ENCODE measurements at places on chromosomes 12 and 14.

DNA sequence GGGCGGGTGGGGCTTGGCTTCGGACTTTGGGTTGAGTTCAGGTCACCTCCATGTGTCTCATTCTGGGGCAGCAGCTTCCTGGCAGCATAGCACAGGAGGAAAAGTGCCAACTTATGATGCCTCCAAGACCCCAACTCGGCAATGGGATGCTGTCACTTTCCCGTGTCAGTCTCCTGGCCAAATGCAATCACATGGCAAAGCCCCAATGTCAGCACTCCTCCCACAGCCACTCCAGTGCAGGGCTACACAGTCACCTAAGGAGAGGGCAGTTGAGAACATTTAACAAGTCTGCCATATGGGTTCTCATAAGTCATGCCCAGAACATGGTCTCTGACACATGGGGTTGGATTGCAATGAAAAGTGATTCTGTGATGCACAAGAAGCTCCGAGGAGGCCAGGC, 26.7 kb downstream of the ELK3 start:
- DNase-seq = no peak

DNA sequence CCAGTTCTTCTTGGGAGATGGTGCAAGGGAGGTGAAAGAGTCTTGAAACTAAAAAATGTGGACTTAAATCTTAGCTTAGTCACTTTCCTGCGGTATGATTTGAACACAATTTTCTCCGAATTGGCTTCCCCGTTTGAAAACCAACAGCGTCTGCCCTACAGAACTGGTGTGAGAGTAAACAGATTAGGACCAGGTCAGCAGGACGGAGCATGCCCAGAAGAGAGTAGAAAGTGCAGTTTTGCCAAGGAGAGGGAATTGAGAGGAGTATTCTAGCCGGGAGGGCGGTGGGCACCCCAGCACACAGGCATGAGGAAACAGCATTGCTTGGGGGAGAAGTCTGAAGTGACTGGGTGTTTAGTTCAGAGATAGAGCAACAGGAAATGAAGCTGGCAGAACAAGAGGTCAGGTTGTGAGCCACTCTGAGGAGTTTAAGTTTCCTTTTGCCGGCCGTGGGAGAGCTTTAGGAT, 927.1 kb downstream of the VRK1 start:
- DNase-seq = peak; percentile 37

DNA sequence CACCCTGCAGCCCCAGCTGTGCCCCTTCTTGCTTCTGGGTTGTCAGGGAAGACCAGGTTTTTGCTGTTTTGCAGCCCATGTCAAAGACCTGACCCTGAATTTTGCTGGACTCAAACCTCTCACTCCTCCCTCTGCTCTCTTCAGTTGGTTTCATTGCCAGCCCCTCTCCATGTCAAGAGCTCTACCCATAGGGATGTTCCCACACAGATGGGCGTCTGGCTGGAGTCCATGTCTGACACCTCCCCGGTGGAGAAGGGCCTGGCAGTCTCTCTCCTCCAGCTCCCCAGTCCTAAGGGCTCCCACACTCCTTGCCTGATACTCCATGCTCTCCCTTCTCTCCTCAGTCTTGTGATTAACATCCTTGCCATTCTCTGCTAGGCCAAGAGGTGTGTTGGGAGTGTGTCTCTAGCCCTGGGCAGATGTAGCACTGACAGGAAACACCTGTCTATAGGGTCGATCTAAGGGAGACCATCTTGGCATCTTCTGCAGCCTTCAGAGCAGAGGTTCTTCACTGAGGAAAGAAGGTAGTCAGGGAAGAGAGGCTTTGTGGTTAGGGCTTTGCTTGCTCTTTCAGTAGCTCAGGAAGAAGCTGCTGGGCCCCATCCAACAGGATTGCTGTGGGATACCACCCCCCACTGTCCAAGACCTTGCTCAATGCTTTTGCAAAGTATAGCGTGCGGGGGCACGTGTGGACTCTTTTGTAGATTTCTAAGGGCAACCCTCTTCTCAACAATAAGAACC, 4.7 kb downstream of the ASIC1 start:
- DNase-seq = no peak

DNA sequence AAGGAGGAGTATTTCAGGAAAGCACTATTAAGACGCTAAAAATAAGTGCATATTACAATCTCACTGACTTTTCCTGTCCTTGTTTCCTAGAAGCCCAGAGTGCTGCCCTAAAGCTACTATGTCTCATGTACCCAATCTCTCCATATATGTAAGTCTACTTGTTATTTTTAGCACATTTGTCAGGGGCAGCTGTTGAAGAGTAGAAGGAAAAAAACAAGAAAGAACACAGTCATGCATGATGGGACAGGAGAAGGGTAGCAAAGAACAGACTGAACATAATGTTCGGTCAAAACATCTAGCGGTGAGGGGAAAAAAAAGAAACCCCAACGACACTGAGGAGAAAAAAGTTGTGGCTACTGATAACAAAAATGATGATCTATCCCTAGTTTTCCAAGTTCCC, 14.3 kb downstream of the YBX3 start:
- DNase-seq = no peak

- no peak for DNase-seq
Measured at GRCh38 chr12:120684523-120684932, 2.4 kb upstream of the MLEC start.

DNA sequence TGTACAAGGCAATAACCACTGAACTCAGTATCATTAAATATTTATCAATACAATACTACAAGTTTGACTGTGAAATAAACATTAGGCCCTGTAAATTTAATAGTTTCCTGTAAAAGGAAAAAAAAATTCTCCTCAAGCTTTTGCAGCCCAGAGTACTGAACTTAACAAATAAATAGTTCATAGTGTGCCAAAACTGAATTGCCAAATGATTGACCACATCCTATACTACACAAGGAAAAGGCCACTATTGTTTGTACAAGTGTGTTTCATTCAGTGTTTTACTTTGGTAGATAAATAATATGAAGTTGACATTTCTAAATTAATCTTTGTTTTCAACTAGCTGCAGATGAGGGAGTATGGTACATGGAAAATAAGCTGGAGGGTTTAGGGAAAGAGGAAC, 379.6 kb downstream of the FLRT2 start:
- DNase-seq = no peak

GRCh38 chr14:60596139-60596538, 53.1 kb downstream of the SIX1 start:
- no peak for DNase-seq

DNA sequence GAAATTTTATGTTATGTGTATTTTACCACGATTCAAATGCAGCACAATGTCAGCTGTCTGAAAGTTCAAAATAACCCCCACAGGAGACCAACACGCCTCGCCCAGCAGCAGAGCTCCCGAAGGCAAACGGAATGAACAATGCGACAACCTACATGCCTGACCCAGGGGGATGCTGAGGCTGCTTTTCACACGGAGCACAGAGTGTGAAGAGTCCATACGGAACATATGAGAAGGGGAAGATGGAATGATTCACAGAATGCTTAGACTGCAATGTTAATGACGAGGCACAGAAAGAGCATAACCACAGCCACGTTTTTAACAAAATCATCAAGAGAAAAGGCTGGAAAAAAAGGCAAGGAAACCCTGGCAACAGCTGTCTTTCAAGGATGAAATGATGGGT, 22.6 kb downstream of the ZFYVE21 start:
- no peak for DNase-seq

- no peak for DNase-seq
Measured at GRCh38 chr14:104578321-104578720, 1.2 kb upstream of the C14orf180 start.

GRCh38 chr12:13816394-13816793, 165.0 kb downstream of the GRIN2B start:
- no peak for DNase-seq

- peak; percentile 12 for DNase-seq
Measured at GRCh38 chr12:38771871-38772270, 133.5 kb downstream of the CPNE8 start.

- DNase-seq = peak; percentile 17
Measured at GRCh38 chr12:50734409-50735263, 29.3 kb upstream of the ATF1 start.

DNA sequence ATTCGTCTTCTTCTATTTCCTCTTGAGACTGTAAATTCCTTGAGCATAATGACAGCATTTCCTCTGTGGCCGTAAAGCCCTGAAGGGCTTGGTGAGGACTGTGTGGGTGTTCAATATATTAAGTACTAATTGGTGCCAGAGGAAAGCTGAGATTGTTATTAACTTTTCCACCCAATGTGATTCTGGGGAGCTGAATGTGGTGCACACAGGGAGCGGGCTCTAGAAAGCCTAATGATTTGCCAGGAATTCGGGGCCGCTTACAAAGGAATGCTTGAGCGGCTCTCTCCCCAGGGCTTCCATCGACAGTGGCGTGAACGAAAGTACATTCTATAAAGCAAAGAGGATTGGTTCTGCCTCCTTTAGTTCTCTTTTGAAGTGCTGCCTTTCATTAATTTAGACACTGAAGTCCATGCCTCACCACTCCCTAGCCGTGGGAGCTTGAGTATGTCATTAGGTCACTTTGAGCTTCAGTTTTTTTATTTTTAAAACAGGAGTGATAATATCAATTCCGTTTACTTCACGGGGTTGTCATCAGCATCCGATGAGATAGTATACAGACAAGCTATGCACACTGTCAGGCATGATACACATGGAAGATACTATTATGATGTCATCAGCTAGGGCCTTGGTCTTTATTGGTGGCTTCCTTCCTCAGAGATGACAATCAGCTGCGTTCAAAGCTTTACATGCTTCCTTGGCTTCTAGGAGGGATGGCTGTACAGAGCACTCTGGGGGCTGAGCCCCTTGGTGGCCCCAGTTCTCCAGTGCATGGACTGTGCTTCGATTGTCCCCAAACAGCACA, 11.0 kb upstream of the GSG1 start:
- no peak for DNase-seq

DNA sequence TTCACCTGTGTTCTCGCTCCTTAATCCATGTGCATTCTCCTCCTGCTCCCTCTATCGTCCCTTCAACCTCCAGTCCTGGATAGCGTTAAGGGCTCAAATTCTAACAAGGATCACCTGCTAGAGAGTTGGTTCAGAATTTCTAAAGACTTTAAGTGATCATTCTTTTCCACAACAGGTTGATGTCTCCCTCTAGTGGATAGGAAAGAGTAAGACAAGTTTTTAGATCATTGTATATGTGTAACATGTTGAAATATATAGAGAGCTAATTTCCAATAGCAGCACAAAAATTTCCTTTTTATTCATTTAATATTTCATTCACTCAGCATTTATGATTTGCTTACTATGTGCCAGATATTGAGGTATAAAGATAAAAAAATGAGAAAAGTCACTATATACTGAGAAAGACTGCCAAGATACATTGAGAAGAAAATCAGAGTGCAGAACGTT, 9.3 kb upstream of the ESR2 start:
- DNase-seq = no peak

DNA sequence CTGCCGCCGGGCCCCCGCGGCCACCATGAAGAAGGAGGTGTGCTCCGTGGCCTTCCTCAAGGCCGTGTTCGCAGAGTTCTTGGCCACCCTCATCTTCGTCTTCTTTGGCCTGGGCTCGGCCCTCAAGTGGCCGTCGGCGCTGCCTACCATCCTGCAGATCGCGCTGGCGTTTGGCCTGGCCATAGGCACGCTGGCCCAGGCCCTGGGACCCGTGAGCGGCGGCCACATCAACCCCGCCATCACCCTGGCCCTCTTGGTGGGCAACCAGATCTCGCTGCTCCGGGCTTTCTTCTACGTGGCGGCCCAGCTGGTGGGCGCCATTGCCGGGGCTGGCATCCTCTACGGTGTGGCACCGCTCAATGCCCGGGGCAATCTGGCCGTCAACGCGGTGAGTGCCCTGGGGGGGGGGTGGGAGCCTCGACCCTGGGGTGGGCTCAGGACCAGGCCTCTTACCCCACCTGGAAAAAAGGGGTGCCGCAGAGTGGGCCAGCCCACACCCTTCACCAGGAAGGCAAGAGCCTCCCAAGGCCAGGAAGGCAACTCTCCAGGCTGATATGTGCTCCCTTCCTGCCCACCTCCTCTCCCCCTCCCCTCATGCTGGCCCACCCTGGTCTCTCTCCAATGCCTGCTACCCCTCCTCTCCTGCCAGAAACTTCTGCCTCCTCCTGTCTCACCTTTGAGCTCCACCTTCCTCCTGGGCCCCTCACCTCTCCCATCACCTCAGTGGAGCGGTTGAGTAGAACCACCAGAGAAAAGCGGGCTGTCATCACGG, 507 bp downstream of the AQP5 start:
- no peak for DNase-seq

DNA sequence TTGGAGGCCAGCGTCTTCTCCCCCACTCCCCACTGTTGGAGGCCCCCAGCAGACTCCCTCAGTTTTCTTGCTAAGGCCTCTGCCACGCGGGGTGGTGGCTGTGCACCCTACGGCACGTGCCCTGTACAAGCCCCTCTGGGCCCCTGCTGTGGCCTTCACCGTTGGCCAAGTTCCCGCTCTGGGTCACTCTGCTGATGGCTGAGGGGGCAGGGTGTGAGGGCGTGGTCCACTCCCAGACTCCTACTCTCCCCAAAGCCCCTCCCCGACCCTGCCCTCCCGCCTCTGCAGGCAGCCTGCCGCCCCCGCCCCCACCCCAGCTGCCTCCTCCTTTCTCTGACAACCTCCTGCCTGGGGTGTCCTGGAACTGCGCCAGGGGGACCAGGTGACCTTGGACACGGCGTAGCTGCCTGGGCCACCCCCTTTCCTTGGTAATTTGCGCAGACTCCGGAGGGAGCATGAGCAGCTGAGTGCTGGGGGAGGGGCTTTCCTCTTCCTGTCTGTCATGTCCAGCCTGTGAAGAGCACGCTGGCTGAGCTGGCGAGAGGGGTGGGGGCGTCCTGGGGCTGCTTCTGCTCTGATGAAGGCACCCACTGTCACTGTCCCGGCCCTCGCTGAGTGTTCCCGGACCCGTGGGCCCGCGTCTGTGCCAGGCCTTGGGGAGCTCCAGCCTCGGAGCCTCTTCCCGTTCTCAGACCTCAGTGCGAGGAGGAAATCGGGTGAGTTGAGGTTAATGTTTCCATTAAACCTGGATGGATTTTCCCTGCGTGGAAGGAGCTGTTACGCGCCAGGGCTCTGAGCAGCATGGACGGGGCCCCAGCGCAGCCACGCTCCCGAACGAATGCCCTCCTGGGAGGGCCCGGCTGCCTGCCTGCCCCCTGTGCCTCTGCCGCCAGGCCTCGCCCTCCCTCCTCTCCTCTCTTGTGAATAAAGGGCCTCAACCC, 85.0 kb downstream of the KIF26A start:
- DNase-seq = no peak

- no peak for DNase-seq
Measured at GRCh38 chr14:100129161-100129589, 30.3 kb downstream of the DEGS2 start.
